ENCODE measurements at places on chromosomes 3 and 15.

GRCh38 chr3:124149771-124150170 is 157.8 kb upstream of the ROPN1 start:
- DNase-seq: no peak

GRCh38 chr3:25944329-25944728 is 154.4 kb downstream of the OXSM start:
- no peak for DNase-seq

DNA sequence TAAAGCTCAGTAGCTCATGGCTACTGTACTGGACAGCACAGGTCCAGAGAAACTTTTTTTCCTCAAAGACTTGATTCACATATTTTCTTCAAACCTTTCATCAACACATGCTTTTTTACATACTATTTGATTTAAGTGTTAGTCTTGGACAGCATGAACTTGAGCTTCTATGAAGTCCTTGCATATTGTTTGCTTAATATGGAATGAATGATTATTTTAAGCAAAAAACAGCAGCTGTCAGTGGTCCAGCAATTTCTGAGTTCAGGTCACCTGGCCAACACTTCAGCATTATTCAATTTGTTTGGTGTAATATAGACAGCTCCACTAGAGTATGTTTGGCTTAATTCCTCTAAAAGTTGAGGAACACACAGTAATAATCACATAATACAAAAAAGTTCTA is 141.4 kb downstream of the PEX5L start:
- DNase-seq: no peak

DNA sequence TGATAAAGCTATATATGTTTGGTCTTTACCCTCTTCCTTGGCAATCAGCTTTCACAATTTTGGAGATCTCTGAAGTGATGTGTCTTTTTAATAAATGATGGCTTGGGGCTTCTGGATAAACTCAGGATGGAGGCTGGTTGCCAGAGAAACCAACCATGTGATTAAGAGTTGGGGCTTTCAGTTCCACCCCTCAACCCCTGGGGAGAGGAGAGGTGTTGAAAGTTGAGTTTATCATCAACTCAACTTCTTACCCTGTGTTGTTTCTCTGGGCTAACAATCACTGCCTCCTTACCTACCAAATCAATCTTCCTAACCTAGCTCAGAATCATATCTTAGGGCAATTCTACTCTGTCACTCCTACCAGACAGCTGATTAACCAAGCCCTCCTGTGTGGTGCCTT is 735.8 kb downstream of the ZPLD1 start:
- DNase-seq: no peak

GRCh38 chr3:170992854-170993253 is 33.7 kb downstream of the SLC2A2 start:
- no peak for DNase-seq

GRCh38 chr3:149554826-149555225 is 80.3 kb downstream of the TM4SF4 start:
- no peak for DNase-seq

DNA sequence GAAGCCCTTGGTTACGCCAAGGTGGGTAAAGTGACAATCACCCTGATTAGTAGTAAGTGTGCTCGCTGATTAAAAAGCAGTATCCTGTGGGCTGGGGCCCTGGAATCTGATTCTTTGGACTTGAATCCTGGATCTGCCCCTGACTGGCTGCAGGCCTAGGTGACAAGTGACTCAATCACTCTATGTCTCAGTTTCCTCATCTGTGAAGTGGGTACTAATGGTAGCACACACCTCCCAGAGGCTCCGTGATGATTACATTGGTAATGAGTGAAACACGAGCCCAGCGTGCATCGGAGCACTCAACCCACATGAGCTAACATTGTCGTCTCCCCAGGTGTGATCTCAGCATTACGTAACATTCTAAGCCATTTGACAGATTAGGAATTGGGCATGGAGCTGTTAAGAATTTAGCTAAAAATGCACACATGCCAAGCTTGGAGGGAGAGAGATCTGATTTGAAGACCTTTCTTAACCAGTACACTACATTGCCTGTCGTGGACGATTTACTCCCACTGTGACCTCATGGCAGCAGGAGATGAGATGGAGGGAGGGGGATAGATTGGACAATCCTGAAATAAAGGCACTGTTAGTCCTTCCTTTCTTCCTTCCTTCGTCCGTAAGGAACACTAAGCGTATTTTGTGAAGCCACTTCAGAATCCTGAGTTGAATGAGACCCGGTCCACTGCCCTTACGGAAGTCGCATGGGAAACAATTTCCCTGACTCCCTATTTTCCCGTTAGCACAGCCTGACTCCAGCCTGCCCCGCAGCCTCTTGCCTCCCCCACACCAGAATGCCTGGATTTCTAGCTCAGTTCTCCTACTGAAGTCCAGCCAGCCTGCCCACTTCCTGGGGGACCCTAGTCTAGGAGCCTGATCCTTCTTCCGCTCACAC is 32.1 kb downstream of the MGLL start:
- no peak for DNase-seq

GRCh38 chr3:72381584-72381983 is 466.7 kb downstream of the SHQ1 start:
- DNase-seq: no peak

- DNase-seq: no peak
These were observed 19.6 kb downstream of the HSPBAP1 start for GRCh38 chr3:122773944-122774509.

DNA sequence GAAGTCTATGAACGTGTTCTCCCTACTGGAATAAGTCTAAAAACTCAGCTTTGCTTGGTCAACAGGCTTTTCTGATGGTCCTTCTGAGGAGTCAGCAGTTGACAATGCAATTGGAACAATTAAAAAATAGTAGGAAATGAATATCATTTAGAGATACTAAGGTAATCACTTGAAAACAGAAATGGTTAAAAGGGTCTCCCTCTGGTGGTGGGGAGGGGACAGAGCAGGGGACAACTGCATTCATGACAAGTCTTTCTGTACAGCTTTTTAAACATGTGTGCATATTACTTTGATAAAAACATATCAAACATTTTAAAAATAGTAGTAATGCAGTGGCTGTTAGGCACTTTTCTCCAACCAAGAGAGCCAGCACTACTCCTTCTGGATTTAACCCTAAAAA is 119.9 kb upstream of the FHIT start:
- DNase-seq: peak; percentile 40

- peak; percentile 99 for DNase-seq
These were observed at the start of the genes EMC7 and PGBD4 for GRCh38 chr15:34101366-34102174. EMC7 (minus strand) TSS chr15:34101862; CDS start chr15:34101839, 23 bp downstream. PGBD4 (plus strand) TSS chr15:34102083; CDS start chr15:34102532, 449 bp downstream.

DNA sequence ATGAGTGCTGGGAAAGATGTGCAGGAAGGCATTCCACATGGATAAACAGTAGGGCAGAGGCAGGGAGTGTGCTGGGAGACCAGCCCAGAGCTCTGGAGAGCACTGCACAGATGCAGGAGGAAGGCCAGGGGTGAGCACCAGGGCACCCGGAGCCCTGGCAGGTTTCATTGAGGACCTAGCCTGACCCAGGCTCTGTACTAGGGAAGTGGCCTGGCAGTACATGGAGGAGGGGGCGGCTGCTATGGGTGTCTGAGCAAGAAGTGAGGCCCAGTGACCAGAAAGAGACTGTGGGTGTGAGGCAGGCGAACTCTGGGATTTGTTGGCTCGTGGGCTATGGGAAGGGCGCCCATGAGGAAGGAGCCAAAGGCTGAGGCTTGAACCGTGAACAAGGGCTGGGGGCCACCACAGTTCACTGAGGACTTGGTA is 139.1 kb downstream of the DNAJB8 start:
- DNase-seq: no peak

GRCh38 chr3:120416868-120417267 is 33.9 kb downstream of the FSTL1 start:
- DNase-seq: no peak

GRCh38 chr3:73624821-73625665 is at the start of gene PDZRN3:
PDZRN3 (minus strand) TSS chr3:73624941.
- DNase-seq: peak; percentile 69

DNA sequence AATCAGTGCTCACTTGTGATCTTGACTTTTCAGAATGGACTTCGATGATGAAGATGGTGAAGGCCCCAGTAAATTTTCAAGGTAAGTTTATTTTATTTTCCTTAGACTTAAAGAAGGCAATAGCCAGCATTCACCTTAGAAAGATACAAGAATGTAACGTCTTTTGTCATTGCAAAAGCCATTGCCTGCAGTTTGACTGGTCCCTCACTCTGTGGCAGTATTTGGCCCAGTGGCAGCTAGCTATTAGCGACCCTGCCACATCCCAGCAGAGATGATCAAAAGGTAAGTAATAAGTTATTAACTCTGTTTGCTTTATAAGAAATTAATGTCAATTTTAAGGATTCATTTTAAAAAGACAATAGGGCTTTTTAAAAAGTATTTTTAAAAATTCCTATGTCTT is 53.7 kb downstream of the ARNT2 start:
- no peak for DNase-seq

GRCh38 chr3:56960234-56960917 is 100.1 kb upstream of the SPATA12 start:
- no peak for DNase-seq

DNA sequence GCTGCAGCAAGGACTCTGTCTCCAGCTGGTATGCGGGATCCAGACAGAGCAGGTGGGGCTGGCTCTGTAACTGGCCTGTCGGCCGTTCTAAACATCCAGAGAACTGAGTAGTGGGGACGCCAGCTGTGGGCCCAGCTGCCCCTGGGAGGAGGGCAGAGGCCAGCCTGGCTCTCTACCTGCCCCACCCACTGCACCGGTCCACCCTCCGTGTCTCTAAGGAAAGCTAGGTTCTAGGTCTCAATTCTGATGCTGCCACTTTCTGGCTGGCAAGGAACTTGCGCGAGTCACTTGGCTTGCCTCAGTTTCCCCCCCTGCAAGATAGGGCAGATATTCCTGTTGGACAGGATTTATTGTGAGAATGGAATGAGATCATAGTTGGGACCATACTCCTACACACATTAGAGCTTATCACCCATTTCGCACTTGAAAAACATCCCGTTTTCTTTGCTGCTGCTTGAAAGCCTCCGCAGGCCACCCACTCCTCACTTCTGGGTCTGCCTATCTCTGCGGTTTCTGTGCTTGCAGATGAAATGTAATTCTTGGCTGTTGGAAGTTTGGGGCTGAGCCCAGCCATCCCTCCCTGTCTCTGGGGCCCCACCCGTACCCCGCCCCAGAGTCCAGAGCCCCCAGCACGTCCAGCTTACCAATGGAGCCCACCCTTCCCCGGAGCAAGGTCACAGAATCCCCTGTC is 65.8 kb downstream of the IQSEC1 start:
- DNase-seq: no peak

DNA sequence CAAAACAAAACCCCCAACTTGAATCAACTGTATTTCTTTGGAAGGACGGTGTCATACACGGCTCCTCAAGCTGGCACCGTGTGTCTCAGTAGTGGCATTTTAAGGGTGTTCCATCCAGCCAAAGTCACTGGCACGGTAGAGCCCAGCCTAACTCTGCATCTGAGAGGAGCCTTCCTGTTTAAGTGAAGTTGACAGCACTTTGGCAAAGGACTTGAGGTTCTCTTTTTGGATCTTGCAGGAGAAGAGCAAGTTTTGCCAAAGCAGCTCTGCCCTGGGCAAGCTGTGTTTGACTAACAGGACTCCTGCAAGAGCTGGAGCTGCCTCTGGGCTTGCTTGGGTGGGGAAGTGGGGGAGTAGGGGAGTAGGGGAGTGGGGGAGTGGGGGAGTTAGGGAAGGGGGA is 109.6 kb upstream of the FEZF2 start:
- no peak for DNase-seq

- DNase-seq: no peak
These were observed 525 bp downstream of the NPTN start for GRCh38 chr15:73632670-73633058.

DNA sequence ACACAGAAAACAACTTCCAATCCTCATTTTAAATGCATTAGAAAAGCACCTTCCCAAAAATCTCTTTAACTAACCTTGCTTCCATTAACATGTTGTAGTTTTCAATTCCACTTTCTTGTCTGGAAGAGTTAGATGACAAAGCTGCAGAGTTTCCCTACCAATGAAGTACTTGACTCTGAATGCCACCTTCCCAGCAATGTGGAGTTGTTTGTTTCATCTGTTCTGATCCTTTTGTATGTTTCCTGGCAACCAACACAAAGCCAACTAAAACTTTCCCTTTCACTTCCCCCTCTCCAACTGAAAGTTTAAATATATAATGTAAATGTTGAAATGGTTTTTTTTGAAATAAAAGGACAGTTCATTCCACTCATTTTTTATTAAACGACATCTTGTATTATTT is at the start of gene WDR49:
TSS of gene WDR49 (minus strand) at position 183 of the 400 bp plus-strand sequence. CDS start 517 bp downstream, outside the sequence.
- DNase-seq: no peak

- DNase-seq: no peak
These were observed 153.3 kb downstream of the NUP210 start for GRCh38 chr3:13266651-13267362.

DNA sequence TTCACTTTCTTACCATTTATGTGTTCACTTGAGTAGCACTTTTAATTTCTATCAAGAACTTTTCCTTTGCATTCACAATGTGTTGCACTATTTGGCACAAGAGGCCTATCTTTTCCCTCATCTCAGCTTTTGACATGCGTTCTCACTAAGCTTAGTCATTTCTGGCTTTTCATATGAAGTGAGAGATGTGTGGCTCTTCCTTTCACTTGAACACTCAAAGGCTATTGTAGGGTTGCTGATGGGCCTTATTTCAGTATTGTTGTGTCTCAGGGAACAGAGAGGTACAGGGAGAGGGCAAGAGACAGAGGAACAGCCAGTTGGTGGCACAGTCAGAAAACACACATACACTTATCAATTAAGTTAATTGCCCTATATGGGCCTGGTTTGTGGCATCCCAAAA is 127.4 kb upstream of the MLF1 start:
- no peak for DNase-seq

GRCh38 chr15:59994888-59995557 is 9.1 kb upstream of the FOXB1 start:
- peak; percentile 74 for DNase-seq

- no peak for DNase-seq
These were observed 52.6 kb downstream of the MCF2L2 start for GRCh38 chr3:183375787-183376186.

DNA sequence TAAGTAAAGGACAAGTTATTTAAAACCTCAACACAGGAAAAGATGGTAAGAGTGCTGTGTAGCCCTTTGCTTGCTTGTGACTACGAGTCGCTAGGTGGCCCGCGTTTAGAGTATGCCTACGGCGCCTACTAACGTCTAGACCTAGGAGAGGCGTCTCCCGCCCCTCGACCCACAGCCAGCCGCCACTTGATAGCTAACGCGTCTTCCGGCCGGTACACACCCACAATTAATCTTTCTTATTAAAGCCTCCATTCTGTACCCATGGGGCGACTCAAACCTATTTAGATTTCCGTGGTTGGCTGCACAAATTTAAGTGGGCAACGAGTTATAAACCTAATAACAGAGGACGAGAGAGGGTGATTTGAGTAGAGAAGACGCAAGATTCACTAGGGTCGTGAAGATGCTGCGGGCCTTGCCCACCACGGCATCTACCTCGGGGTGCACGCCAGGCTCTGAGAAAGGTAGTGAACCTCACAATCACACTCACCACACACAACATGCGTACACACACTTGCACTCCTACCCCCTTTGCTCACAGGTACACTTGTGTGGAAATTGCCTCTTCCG is 12.0 kb downstream of the SOX2 start:
- DNase-seq: no peak

DNA sequence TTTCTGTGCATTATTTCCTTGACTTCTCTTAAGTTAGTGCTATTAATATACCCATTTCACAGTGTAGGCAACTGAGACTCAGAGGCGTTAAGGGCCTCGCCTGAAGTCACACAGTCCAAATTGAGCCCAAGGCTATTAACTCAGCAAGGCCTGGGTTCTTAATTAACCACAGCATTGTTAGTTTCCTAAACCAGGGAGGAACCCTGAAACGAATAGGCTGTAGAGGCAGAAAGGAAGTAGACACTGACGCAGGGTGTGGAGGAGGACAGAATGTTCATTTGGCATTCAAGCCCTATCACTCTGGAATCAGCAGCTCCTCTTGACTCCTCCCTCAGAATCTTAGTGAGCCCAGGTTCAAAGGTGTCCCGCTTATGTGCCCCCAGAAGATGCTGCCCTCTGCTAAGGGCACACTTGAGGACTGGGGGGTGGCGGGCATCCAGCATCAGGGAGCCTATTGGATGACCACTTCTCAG is 13.9 kb downstream of the ARHGEF3 start:
- DNase-seq: no peak

All from WTC11 (cell line).